CD4-positive, alpha-beta T cell treated with Interleukin-2 at 100 ng/mL for 4 hours (primary cell): ENCODE measurements at places on chromosomes 2 and 18.

DNA sequence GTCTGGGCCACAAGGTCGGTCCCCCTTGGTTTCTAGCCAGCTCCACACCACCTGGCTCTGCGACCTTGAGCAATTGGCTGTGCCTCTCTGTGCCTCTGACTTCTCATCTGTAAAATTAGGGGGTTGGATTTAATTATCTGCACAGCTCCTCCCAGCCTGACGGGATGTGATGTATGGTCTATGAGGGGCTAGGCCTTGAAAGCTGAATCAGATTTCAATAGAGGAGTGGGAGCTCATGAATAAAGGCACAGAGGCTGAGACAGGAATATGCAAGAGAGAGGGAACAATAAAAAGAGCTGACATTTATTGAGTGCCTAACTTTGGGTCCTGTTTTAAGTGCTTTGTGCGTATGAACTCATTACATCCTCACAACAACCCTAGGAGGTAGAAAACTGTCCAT lies 104.7 kb downstream of the ALK start:
- no peak for DNase-seq

DNA sequence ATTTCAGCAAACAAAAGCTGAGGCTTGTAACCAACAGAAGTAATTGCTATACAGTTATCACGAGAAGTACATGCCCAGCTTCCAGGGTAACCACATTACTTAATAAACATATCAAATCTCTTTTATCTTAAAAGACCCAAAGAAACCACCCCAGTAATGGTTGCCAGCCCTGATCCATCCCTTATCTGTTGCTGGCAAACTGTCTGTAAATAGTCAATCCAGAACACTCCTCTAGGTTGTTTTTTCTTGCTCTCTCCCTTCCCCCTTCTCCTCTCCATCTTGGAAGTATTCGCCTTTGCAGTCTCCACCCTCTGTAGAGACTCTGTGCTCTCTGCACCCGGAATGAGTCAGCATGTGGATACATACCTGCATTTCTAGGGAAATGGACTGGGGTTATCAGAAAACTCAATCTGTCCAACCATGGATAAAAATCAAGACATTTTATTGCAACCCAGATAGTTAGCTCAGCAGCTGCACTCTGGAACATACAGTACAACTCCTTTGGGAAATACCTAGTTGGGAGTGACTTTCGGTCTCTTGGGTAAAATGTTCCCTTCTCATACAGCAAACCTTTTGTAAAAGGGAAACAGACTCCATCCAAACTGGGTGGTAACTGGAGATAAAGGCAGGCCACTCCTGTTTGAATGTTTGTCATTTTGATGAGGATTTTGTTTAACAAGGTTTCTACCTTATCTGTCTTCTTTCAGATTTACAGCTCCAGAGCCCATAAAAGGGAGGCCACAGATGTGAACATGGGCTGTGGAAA lies 123.5 kb upstream of the FOSL2 start:
- no peak for DNase-seq

- no peak for DNase-seq
These were observed 27.9 kb downstream of the AOX1 start for GRCh38 chr2:200613692-200614091.

DNA sequence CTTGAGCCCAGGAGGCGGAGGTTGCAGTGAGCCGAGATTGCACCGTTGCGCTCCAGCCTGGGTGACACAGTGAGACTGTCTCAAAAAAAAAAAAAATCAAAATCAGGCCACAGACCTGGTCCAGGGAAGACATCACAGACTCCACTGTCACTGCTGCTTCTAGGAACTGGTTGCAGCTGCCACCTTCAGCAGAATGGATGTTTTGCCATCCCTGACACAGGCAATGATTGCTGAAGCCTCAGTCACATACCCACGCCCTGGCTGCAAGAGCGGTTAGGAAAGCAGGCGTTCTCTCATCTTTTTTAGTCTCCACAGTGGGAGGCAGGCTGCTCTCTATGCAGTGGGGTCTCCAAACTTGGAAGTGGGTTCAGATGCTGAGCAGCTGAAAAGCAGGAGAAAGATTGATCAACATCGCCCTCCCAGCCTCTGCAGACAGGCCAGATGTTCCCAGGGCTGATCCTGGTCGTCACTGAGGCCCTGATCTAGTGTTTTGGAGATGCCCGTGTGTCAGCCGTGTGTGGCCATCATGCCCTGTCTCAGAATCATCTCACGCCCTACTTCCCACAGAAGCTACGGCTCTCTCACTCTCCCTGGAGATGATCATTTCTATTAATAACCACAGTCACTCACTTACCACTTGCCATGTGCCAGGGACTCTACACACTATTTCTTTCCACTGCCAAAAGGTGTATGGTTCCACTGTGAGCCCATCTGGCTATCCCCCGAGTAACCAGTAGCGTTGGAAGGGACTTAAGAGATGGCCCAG lies 91.8 kb downstream of the PLB1 start:
- DNase-seq, result no peak

DNA sequence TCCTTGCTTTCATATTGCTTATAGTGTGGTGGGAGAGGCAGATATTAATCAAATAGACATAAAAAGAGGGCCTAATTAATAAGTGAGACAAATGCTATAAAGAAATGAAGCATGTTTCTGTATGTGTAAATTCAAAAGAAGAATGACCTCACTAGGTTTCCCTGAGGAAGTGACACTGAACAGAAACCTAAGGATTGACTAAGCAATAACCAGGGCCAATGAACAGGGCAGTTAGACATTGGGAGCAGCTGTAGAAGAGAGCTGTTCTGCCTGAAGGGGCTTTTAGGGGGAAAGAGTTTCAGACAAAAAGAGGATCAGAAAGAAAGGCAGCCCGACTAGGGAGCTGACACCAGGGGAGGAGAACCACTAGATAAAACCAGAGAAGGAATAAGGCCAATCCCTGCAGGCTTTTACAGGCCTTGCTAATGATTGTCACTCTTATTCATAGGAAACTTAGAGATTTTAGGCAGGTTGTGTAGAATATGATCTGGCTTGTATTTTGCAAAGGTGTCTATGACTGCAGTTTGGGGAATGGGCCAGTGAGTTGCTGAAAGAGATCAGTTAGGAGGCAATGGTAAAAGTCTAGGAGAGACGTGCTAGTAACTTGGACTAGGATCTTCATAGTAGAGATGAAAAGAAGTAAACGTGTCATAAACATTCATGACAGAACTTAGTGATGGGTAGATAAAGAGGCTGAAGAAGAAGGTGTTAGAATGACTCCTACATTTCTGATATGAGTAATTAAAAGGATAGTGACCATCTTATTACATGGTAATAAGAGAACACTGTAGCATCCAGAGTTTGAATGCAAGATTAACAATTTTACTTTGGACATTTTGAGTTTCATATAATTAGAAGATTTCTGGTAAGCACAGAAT lies 26.8 kb upstream of the NABP1 start:
- no peak for DNase-seq

- no peak for DNase-seq
These were observed 136.7 kb downstream of the MEMO1 start for GRCh38 chr2:31874071-31874470.

DNA sequence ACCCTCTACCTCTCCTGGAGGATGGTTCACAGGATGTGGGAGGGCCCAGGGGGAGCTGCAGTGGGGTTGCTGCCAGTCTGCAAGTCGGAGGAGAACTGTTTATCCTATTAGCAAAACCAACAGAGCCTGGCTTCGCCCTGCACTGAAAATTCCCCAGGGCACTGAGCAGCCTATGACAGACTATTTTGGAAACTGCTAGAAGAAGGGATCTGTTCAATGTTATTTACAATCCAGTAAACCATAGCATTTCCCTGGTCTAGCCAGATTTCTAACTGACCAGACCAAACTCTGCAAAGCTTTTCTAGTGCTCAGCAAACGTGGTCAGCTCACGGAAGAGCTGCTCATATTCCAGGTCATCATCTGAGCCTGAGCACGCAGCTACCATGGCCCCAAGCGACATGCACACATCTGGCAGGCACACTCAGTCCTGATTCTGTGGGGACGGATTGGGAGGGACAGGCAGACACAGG lies 64.8 kb upstream of the PID1 start:
- no peak for DNase-seq

GRCh38 chr2:38739524-38739923 lies 11.6 kb downstream of the SRSF7 start:
- no peak for DNase-seq

DNA sequence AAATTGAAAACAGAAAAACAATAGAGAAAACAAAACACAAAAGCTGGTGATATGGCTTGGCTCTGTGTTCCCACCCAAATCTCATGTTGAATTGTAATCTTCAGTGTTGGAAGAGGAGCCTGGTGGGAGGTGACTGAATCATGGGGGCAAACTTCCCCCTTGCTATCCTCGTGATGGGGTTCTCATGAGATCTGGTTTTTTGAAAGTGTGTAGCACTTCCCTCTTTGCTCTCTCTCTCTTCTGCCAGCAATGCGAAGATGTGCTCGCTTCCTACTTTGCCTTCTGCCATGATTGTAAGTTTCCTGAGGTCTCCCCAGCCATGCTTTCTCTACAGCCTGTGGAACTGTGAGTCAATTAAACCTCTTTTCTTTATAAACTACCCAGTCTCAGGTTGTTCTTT lies 112.3 kb upstream of the UXS1 start:
- DNase-seq, result no peak

GRCh38 chr2:199206536-199206935 lies 251.2 kb downstream of the SATB2 start:
- DNase-seq, result no peak

DNA sequence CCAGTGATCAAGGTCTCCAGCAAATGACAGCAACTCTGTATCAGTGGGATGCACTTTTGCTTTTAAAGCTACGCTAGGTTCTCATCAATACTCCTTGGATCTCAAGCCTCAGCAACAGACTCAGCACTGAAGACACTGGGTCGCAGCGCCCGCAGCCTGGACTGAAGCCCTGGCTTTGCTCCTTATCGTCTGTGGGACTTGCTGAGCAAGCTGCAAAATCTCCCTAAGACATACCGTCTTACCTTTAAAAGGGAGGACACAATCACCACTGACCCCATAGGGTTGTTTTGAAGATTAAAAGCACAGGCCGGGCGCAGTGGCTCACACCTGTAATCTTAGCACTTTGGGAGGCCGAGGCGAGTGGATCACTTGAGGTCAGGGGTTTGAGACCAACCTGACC lies 8.1 kb downstream of the CYB5A start:
- no peak for DNase-seq

DNA sequence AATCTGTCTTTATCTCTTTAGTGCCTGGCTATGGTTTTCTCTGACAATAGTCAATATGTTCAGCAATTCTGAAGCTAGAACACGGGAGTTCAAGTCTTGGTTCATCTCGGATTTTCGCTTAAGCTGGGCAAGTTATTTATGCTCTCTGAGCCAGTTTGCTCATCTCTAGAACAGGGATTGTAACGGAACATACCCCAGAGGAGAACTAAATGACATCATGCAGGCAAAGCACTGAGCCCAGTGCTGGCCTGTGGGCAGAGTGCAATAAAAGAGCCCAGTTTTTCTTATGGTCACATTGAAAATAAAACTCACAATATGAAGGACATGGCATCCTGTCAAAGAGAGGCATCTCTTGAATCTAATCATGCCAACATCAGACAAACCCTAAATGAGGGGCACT lies 143.9 kb downstream of the ZBTB7C start:
- no peak for DNase-seq

GRCh38 chr2:208619993-208620392 lies 213.4 kb downstream of the PTH2R start:
- DNase-seq, result no peak
